Renal cortex interstitium (tissue), 15 donors: ENCODE measurements at places on chromosomes 1 and 21. TPM values are rescaled to one million over a fixed set of nuclear protein-coding genes. Genes with fewer than 3 reads are reported as not detected.

DNA sequence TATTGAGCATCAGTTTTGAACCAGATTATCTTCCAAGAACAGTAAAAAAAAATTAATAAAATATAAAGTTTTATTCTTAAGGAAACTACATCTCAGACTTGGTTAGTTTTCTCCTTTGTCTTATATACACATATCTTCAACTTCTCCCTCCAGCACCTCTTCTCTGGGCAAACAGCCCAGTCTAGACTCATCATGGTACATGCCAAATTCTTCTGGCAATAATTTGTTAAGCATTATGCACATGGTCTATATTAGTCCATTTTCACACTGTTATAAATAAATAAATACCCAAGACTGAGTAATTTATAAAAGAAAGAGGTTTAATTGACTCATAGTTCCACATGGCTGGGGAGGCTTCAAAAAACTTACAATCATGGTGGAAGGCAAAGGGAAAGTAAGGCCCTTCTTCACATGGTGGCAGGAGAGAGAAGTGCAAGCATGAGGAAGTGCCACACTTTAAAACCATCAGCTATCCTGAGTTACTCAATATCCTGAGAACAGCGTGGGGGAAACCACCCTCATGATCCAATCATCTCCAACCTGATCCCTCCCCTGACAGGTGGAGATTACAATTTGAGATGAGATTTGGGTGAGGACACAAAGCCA lies 108.7 kb upstream of the RNPC3 start:
- no peak for DNase-seq

DNA sequence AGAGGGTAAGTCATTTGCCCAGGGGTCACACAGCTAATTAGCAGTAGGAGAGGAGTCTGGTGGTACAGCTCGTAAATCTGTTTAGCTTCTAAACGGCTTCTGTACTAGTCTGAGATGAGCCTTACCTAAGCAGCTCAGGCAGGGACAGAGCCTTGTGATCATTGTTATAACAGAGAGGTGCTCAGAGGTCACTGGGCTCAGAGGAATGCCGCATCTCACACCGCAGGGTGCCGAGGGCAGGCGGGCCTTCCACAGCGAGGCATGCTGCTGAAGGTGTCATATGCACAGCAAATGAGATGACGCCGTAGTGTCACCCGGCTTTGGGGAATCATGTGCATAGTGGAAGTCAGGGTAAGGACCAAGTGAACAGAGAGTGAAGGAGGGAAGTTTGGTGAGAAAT lies 305.2 kb upstream of the FMN2 start:
- no peak for DNase-seq

- DNase-seq: no peak
These were observed 41.5 kb downstream of the IER5 start for GRCh38 chr1:181129771-181130606.

- no peak for DNase-seq
These were observed 385.8 kb upstream of the DUSP10 start for GRCh38 chr1:222127526-222128152.

Gene METTL18
- polyA plus RNA-seq: 10.8 TPM

- no peak for DNase-seq
These were observed 722 bp upstream of the TUT4 start for GRCh38 chr1:52553362-52554266.

DNA sequence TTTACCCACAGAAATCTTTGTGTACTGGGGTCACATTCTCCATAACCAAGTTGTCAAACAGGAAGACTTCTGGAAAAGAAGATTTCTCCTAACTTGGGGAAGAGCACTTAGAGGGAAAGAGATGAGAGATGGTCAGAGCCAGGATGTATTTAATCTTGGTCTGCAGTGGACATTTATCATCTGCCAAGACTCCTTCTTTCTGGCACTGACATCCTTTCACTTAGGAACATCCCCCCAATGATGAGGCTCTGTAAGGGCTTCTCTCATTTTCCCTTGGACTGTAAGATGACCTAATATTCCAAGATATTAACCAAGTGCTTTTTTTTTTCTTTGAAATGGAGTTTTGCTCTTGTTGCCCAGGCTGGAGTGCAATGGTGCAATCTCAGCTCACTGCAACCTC lies 39.3 kb upstream of the IGSF3 start:
- DNase-seq: no peak

Gene OR2L5
- not detected for polyA plus RNA-seq

Gene NPHS2
- polyA plus RNA-seq: 378 TPM

Gene SLC45A1
- polyA plus RNA-seq: 3.0 TPM

DNA sequence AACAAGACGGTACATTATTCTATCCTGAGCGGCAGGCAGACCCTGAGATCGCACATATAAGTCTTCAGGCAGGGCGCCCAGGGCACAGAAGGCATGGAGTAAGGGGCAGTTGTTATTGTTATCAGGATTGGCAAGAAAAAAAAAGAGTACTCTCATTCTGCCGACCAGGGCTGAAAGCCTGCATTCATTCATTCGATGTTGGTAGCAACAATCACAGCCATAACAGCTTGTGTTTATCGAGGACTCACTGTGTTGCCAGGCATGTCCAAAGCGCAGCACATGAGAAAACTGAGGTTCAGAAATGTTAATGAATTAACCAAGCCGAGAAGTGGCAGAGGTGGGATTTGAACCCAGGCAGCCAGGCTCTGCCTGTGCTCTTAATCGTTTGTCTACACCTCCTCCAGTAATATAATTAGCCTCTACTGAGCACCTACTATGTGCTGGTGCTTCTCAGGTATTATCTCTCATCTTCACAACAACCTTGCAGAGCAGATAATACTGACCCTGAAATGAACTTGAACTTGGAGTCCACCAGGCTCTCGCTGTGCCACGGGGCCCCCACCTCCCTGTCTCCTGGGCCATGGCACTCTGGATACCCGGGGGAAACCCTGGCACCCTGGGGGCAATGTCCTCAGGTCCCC lies 56.2 kb downstream of the TAS1R2 start:
- DNase-seq: no peak

- DNase-seq: no peak
These were observed 78.7 kb upstream of the TSPAN2 start for GRCh38 chr1:115168026-115168425.

Gene ANKRD13C
- 32.3 TPM for polyA plus RNA-seq

DNA sequence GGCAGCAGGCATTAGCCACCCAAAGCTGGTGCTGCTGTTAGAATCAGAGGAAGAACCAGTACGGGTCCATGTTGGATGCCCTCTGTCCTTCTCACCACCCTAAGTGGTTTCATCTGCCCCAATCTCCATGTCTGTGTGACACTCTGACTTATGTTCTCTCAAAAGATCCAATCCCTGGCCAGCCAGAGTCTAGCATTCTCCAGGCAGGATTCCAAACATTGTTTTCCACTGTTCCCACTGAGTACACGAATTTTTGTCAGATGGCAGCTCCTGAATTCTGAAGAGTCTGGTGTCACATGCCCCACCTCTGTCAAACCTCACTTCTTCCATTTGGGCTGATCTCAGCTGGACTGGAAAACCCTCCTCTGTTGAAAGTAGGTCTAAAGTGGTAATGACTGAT lies 166.0 kb downstream of the DISC1 start:
- DNase-seq: no peak

Gene HDAC1
- 189 TPM for polyA plus RNA-seq

- DNase-seq: no peak
These were observed 4.2 kb downstream of the CD48 start for GRCh38 chr1:160707236-160708064.

GRCh38 chr1:92488416-92488815 lies 1.7 kb upstream of the GFI1 start:
- no peak for DNase-seq

Gene ETV3L
- polyA plus RNA-seq: not detected

- DNase-seq: no peak
These were observed 228.2 kb upstream of the CSF3R start for GRCh38 chr1:36710951-36711350.

DNA sequence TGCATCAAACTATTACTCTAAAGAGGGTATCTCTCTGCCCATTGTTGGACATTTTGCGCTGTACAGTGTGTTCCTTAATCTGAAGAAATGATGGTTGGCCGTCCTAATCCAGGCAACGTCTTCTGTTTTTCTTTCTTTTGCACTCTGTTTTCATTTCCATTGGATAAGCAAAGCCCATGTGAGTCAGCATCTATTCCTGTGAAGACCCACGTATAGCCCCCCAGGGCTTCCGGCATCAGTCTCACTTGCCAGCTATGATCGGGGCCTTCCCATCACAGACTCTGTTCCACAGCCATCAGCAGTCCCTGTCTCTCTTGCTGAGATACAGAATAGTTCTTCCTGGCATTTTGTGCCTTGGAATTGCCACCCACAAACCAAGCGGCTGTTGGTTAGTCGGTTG lies 29.2 kb upstream of the BRDT start:
- no peak for DNase-seq

Gene FBXO2
- polyA plus RNA-seq: 1.1 TPM

GRCh38 chr1:76105372-76105771 lies 30.8 kb downstream of the ST6GALNAC3 start:
- no peak for DNase-seq

- DNase-seq: no peak
These were observed 117.0 kb downstream of the TGFB2 start for GRCh38 chr1:218462116-218462515.

Gene IGSF9
- 19.9 TPM for polyA plus RNA-seq

GRCh38 chr1:7127322-7128075 lies 342.2 kb downstream of the CAMTA1 start:
- no peak for DNase-seq

DNA sequence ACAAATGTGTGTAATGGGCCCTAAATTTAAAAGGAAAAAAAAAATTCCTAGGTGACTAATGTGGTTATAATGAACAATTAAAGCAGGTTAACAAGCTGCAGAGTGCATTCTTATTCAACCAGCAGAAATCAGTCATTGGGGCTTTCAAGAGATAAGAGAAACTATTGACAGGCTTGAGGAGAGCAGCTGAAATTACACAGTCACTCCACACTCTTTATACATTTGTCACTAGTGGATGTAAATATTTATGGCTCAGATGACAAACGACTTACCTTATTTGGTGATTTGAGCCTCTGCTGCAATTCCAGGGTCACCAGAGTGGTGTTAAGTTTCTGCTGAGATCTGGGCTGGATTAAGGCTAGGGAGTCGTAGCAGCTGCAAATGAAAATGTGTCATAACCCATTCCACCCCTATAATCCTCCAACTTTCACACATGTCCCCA lies 896.3 kb downstream of the TTLL7 start:
- no peak for DNase-seq

DNA sequence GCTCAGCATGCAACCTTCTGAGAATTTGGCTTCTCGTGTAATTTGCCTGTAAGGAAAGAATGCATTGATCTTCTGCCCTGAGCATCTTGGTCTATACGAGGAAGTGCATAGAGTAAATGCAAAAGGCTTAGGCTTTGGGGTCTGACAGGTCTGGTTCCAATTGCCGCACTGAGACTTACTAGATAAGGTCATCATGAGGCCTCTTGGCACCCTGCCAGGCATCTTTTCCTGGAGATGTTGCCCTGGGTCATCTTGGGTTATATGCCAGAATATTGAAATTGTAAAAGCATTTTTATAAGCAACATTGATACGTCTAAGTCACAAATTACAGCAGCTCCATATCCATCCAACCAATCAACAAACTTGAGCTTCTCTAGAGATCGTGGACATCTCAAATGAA lies 108.8 kb upstream of the WARS2 start:
- DNase-seq: no peak

DNA sequence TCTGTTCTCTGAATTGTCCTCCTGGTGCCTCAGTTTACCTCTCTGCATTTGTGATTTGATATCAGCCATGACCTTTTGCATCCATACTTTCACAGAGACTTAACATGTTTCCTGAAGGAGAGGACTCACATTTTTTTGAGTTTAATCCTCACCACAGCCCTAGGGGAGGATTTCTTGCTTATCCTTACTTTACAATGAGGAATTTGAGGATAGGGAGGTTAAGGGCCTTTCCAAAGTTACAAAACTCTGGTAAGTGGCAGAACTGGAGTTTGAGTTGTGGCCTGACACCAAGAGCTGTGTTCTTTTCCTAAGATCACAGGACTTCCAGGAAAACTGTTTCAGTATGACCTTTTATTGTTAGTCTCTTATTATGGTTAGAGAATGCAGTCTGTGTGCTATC lies 34.2 kb downstream of the TNFRSF8 start:
- DNase-seq: no peak

DNA sequence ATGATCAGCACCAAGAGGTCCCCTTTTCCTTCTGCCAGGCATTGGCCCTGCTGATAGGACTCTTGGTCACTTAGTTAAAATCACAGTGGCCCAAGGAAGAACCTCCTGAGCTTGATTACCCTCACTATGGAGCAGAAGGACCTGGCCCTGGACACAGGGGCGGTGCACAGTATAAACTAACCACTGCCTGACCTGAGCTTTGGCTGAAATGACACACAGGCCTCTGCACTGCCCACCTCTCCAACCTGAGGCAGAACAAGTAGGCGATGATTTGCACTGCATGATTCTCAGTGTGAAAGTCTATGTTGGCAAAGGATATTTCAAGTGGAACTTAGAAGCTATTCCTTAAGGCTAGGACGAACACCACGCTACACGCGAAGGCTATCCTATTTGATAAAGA lies 48.5 kb downstream of the CAPN2 start:
- no peak for DNase-seq

Gene SLC25A34
- 2.5 TPM for polyA plus RNA-seq

Gene ANKRD35
- polyA plus RNA-seq: 2.1 TPM

Gene GABPB2
- polyA plus RNA-seq: 15.4 TPM

DNA sequence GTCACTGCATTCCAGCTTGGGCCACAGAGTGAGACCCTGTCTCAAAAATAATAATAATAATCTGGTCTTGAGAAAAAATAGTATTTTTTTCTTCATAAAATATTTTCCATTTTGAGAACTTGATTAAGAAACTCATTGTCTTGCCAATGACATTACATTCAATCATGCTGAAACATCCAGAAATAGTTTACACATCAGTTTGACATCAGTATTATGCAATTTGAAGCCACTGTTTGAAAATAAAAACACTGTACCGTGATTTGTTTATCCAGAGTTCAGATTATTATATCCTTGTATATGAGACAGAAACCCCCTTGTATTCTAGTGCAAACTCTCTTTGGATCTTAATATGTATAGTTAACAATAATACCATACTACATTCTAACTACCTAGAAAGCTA lies 6.9 kb downstream of the FMO2 start:
- no peak for DNase-seq

Gene SH3D21
- 43.2 TPM for polyA plus RNA-seq

- DNase-seq: no peak
These were observed 24.2 kb upstream of the PEX19 start for GRCh38 chr1:160309185-160309557.

- no peak for DNase-seq
These were observed 82.0 kb downstream of the GLIS1 start for GRCh38 chr1:53656747-53657530.

DNA sequence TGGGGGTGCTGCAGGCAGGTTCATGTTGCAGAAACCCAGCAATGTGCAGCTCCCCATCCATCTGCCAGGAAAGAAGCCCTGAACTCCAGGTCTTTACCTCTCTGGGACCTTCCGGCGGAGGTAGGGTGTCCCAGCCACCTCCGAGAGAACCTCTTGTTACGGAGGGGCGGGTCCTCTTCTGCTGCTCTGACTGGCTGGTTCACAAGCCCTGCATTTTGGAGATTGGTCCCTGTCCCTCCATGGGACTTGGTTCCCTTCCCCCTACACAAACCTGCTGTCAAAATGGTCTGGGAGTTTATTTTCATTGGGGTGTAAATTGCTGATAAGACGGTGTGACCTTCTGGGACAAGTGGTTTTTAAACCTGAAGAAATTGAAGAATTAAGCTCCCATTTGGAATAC lies 8.0 kb upstream of the CELSR2 start:
- DNase-seq: no peak
